Stimulated activated CD4-positive, alpha-beta T cell treated with anti-CD3 and anti-CD28 coated beads, TNF-alpha, amount 100 ng/mL, for 4 hours (primary cell): ENCODE measurements at places on chromosomes 2 and 18.

DNA sequence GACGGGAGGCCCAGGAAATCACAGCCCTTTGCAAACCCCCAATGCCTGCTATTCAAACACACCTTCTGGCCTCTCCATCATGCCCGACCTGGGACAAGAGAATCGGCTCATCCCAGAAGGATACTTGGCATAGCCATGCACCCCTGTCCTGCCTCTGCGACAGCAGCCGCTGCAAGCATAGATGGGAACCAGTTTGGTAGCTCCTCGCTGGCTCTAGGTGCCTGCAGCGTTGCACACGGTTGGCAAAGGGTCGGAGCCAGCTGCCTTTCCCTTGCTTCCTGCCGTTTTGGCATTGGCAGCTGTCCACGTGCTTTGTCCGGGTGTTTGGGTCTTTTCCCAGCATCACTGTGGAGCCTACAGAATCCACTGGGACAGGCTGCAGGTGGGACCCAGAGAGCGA lies 76.9 kb downstream of the TWIST2 start:
- no peak for DNase-seq

GRCh38 chr2:104841744-104842143 lies 12.2 kb upstream of the POU3F3 start:
- no peak for DNase-seq

- DNase-seq, result no peak
Observed at GRCh38 chr18:37662546-37663339, 97.1 kb upstream of the CELF4 start.

- DNase-seq, result no peak
Observed at GRCh38 chr2:173555833-173556232, 201.2 kb downstream of the CDCA7 start.

GRCh38 chr2:217662984-217663602 lies 339.7 kb downstream of the TNS1 start:
- DNase-seq, result no peak

- no peak for DNase-seq
Observed at GRCh38 chr2:209974576-209974975, 27.9 kb upstream of the RPE start.

DNA sequence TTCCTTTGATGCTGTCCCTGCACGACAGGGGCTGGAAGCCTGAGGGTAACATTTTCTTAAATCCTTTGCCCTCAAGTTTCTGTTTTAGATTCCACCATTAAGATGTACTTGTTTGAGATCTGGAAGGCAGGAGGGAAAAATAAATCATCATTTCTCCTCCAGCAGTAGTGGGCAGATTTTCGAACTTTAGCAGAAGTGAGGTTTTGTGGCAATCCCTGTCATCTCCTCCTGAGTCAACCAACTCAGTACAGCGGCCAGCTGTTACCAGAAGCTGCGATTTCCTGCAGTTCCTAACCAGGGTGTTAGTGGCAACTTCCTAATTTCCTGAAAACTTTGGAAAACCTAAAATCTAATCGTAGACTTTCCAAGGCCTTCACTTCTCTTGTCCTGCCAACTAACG lies 517.2 kb upstream of the ACVR2A start:
- DNase-seq, result no peak

DNA sequence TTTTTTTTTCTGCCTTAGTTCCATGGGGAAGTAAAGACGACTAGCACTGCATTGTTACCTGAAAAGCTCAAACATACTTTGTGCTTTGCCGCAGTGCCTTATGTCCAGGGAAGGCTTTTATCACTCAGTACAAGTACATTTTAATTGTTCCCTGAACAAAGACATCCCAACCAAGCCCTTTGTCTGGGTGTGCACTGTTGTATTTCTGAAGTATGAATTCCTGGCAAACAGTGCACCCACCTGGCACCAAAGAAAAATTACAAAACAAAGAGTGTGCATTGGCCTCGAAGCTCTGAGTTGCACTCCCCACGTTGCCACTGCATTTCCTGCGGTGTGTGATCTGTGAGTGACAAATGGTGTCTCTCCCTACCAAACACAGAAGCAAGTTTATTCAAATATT lies 858.5 kb upstream of the PIK3C3 start:
- DNase-seq, result no peak

- DNase-seq, result no peak
Observed at GRCh38 chr2:27906074-27906473, 15.5 kb downstream of the BABAM2 start.

DNA sequence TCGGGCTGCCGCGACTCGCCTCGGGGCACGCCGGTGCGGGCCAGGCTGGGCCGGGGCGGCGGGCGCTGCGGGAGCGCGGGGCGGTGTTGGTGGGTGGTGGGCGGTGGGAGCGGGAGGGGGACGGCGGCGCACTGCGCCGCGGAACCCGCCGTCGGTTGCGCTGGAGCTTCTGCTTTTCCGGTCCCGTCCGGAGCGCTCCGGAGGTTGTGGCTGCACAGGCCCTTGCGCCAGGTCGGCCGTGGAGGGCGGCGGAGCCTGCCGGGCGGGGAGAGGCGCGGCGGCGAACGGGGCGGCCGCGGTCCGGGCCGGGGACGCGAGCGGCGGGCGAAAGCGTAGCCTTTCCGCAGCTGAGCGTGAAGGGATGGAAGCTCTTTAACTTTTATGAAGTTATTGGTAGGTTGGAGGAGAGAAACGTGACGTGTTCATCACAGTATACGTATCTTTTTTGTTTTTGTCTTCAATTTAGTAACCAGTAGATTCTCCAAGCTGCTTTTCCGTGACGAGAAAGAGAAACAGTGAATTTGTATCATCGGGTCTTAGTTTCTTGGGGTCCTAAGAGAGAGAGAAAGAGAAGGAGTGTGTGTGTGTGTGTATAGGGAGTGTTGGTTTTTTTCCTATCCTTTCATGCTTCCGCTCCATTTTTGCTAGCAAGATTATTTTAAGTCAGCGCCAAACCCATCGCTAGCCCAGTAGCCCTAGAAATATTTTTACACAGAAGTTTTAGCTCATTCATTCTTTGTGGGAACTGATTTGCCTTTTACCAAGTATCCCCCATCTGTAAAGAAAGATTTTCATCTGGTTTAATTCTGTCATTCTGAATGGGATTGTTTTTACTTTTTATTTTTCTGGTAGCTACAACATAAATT lies 535 bp downstream of the ATG4B start:
- DNase-seq, result no peak

- no peak for DNase-seq
Observed at GRCh38 chr18:926946-927345, 22.3 kb downstream of the ADCYAP1 start.

DNA sequence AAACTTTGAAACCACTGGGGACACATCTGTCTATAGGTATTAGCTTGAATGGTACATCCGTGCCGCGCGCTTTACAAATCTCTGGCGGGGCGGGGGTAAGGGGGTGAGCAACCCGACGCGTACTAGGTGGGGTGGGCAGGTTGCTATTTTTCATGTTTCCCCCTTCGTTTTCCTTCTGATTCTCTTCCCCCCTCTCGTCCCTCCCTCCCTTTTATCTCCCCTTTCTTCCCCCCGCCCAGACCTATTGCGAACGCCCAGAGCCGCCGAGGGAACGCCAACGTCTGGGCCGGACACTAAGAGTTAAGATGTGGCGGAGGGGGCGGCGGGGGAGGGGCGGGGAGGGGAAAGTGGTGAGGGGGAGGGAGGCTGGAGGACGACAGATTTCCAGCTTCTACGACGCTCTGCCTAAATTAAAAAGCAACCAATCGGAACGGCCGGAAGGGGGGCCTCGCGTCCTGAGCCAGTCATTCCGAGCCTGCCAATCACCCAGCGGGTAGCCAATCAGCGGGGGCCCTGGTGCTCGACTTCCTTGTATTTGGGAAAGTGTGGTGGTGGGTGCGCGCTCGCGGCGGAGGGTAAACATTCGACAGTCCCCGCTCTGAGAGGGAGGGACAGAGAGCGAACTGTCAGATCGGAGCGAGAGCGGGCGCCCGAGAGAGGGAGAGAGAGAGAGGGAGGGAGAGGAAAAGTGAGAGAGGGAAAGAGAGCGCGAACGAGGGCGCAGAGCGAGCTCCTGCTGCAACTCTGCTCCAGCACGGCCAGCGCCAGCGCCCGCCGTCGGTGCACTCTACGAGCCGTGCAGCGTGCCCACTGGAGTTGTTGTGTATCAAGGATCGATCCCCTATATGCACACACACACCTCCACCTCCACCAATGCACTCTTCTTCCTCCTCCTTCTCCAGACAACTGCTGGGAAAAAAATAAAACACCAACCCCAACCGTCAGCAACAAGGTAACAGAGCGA lies at the start of gene POU3F3:
Gene POU3F3 (plus strand): TSS at position 582 of the 964 bp plus-strand sequence. CDS start 1,396 bp downstream, outside the sequence.
- DNase-seq, result no peak

- no peak for DNase-seq
Observed at GRCh38 chr2:191714925-191715324, 37.0 kb downstream of the NABP1 start.

GRCh38 chr2:98472132-98472650 lies 27.5 kb downstream of the INPP4A start:
- DNase-seq, result no peak

GRCh38 chr18:70028734-70029133 lies 81.1 kb upstream of the CD226 start:
- DNase-seq, result no peak

- DNase-seq, result no peak
Observed at GRCh38 chr2:67394734-67395133, 2.4 kb upstream of the ETAA1 start.

DNA sequence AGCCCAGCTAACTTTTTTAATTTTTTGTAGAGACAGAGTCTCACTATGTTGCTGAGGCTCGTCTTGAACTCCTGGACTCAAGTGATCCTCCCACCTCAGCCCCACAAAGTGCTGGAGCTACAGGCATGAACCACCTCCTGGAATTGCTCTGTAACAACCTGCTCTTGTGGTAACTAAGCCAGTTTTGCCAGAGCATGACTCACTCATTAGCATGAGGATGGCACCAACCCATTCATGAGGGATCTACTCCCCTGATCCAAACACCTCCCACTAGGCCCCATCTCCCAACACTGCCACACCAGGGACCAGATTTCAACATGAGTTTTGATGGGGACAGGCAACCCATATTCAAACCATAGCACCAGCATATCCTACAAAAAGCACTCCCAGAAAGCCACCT lies 348.9 kb upstream of the RAB12 start:
- DNase-seq, result no peak

DNA sequence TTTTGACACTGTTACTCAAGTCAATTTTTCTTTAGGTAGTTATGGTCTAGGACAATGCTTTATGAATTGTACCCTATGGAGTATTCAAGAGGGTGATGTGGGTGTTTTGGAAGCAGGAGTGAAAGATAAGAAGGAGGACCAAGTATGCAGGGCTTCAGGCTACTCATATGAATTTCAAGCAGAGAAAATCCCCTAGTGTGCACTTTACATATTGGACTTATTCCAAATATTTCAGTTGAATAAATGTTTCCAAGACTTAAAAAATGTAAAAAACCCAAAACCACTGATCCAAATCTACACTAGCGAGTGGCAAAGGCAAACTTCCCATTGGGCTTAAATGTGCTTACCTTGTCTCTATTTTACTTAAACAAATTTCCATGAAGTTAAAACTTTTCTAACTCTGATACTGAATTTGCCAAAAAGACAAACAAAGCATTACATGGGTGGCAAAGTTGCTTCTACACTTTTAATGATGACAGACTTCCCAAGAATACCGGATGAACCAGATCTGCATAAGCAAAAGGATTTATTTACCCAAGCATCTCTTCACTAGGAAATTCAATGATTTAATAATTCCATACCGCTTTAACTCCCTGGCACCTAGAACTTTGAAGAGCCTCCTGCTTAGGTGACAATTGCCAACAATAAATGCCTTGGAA lies 1233.5 kb upstream of the NXPH2 start:
- DNase-seq, result no peak

DNA sequence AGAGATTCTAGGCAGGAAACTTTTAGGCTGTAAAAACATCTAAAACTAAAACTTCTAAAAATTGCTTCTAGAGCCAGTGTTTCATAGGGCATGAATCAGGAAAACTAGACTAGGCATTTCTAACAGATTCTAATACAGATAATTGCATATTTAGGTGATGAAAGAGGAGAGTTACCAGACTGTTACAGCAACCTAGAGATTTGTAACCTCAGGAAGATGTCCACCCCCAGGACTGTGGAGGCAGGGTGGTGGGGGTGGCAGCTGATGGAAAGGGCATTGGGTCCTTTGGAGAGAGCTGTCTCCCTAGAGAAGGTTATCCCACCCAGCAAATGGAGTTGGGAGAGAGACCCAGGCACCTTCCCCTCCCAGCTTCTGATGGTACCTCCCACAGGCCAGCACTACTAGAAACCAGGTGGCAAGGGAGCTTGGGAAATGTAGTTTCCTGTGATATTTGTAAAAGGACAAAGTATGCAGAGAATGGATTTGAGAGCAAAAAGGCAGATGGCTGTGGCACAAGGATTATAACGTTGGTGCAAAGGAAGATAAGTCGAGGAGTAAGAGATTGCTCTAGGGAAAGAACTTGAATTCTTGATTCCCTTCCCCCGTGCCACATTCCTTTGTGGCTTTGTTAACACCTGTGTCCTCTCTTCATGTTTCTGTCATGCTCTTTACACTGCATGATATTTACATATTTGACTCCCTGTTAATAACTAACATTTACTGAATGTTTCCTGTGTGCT lies 75.6 kb upstream of the MGAT5 start:
- DNase-seq, result no peak

DNA sequence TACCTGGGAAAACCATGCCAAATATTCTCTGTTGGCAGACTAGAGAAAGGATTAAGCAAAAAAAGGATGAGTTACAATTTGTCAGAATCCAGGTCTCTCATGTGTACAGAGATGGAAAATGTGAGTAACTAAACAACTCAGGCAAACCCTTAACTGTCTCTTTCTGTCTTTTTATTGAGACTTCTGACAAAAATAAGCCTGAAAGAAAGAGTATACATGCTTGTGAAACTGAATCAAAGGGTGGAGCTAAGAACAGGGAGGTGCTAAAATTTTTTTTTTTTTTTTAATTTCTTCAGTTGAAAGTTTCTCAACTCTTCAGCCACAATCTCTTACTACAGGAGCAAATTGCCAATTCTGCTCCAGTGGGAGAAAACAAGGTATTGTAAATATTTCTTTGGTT lies at the start of gene SERPINB10:
Gene SERPINB10 (plus strand): TSS at position 295 of the 400 bp plus-strand sequence. CDS start 7,553 bp downstream, outside the sequence.
- no peak for DNase-seq

DNA sequence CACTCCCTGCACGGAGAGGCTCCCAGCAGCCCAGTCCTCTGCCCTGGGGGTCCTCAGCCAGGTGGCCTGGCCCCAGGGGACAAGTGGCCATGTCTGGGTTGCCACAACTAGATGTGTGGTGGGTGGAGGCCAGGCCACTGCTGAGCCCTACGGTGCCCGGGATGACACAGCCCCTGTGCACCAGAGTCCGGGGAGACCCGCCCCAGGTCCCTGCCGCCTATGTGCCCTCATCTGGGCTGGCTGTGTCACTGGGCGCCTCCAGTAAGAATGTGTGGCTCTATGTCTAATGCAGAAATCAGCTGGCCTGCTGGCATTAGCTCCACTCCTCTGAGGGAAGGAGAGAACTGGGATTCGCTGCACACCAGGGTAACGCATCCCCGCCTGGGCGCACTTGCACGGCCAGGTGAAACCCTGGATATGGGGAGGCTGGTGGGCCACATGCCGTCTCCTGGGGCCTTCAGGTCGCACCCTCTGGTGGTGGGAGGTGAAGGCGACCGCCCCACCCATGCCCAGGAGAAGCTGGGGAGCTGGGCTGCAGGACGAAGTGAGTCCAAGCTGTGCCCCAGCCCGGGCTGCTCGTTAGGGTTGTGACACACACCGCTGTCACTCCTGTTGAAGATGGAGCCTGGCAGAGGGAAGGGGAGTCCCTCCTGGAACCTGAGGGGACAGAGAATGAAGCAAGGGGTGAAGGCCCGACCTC lies 136.1 kb downstream of the PTGR3 start:
- DNase-seq, result no peak

GRCh38 chr2:31053929-31054782 lies 84.1 kb downstream of the GALNT14 start:
- DNase-seq, result no peak

- DNase-seq, result no peak
Observed at GRCh38 chr2:20537423-20538307, 90.8 kb downstream of the RHOB start.

GRCh38 chr2:208479342-208479741 lies 72.8 kb downstream of the PTH2R start:
- no peak for DNase-seq
